ENCODE measurements at places on chromosomes 7 and 10.
A peak's percentile ranks its signal among the peaks of the same experiment; 100 is the strongest.

- peak; percentile 81 for DNase-seq
These were observed 65.2 kb downstream of the GOLGA7B start for GRCh38 chr10:97914837-97915211.

DNA sequence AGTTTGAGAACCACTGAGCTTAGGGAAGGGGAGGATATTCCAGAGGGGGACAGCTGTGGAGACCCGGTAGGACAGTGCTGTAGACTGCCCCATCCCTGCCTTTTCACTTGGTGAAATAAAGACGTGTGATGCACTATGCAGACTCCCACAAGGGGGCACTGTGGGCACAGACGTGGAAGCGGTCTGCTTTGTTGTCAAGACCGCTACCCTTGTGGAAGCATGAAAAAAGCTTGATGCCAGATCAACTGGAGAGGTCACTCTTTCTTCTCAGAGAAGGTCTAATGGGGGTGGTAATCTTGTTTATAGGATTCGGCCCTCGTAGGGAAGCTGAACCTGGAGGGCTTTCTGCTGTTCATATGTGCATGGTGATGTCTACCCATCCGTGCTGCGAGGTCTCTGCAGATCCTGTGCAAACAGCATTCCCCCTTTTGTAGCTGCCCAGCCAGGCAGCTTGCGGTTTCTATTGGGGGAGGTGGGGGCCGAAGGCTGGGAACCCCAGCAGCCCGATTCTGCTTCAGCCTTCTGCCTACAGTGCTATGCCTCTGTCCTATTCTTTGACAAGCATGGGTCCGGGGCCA, 13.7 kb downstream of the RPS24 start:
- peak; percentile 93 for DNase-seq

- DNase-seq, result no peak
These were observed 571.4 kb downstream of the HTR7 start for GRCh38 chr10:90286406-90286805.

DNA sequence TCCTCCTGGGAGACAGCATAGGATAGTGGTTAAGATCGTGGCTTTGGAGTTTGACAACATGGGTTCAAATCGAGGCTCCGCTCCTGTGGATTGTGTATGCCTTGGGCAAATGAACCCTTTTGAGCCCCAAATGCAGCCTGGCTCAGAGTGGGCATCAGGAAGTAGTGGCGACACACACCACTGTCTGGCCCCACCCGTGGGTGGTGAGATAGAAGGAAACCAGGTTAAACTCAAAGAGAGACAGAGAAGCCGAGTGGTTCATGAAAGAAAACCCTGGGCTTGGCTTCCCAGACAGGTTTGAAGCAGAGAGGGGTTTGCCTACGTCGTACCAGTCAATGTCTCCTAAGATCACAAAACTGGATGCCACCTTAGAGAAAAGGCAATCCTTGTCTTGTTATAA, 57.7 kb downstream of the PRTFDC1 start:
- no peak for DNase-seq

GRCh38 chr7:4269746-4270145, 412.3 kb upstream of the FOXK1 start:
- DNase-seq, result no peak

DNA sequence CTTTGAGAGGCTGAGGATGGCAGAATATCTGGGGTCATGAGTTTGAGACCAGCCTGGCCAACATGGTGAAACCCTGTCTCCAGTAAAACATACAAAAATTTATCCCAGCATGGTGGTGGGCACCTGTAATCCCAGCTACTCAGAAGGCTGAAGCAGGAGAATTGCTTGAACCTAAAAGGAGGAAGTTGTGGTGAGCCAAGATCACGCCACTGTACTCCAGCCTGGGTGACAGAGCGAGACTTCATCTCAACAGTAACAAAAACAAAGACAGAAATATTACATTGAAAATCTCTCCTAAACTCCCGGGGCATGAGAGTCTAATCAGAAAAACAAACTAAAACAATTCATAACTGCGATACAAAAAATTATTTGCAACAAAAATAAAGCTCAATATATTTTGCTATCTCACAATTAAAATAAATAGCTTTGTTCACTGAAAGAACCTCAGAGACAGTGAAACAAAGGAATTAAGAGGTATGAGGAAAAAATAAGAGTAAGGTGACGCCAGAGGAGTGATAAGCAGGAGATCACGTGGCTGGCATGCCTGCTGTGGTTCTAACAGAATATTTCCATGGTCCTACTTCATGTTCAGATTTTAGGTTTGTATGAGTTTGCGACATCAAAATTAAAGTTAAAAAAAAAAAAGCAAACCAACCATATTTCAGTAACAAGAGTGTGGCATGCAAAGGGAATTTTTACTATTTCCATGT, 527.7 kb upstream of the POM121L12 start:
- DNase-seq, result peak; percentile 77

DNA sequence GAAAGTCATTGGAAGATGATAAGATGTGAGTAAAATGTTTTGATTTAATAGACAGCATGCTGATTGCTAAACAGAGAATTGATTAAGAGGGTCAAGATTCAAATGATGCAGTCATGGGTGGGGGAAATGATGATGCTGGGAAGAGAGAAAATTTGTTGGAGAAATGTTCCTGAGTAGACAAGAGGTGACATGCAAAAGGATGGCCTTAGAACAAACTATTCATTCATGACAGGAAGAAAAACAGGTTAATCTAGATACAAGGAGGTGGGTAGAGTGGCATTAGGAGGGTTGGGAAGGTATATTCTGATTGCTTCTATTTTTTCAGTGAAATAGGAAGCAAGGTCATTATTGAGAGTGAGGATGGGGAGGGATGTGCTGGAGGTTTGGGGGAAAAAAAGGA, 146.7 kb downstream of the SEM1 start:
- no peak for DNase-seq

- DNase-seq, result no peak
These were observed 43.8 kb downstream of the INSIG1 start for GRCh38 chr7:155341463-155341983.

Measured in hematopoietic multipotent progenitor cell treated with erythropoietin and hydrocortisone succinate and interleukin-3 and kit ligand, for 4 days (in vitro differentiated cells).